NCI-H524 treated with DMSO at 0.1 percent for 48 hours (cell line): ENCODE measurements at places on chromosomes 5 and 9.
A peak's percentile ranks its signal among the peaks of the same experiment; 100 is the strongest.

- DNase-seq = no peak
Measured at GRCh38 chr9:96232539-96233241, 69.3 kb downstream of the HSD17B3 start.

GRCh38 chr9:107488375-107489143, 1.0 kb downstream of the KLF4 start:
- DNase-seq = peak; percentile 7

GRCh38 chr9:132742821-132743311, 72.6 kb downstream of the GTF3C4 start:
- DNase-seq = no peak

- DNase-seq = no peak
Measured at GRCh38 chr9:114733816-114734215, 51.8 kb upstream of the TEX48 start.

DNA sequence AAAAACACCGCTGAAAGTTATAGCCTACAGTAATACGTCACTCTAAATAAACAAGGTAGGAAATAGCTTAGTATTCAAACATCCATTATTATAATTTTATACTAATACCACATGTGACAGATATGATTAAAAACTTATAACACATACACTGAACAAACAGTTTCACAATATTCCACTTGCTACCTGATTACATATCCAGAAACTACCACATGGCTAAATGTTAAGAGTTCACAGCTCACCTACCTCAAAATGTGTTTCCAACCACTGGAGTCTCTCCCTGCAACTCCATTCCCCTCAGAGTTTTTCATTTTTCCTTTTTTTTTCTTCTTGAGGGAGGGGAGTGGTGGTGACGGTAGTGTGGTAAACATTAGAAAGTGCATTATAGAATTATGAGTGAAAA, 12.1 kb downstream of the RICTOR start:
- DNase-seq = no peak

DNA sequence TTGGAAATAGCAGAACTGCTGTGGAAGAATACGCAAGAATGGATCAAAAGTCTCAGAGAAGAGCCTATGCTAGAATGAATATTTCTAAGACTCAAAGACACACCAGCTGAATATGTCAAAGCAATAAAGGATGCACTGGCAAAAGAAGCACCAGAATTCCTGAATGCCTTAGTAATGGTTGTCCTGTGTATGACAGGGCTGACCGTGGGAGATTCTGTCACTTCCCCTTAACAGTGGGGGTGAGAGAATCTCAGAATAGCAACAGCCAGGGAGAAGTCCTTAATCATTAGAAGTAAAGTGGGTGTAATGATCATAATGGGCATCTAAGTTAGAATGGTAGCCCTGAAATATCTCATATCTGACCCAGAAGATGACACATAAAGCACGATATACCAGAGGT, 14.6 kb upstream of the PRR16 start:
- DNase-seq = no peak

DNA sequence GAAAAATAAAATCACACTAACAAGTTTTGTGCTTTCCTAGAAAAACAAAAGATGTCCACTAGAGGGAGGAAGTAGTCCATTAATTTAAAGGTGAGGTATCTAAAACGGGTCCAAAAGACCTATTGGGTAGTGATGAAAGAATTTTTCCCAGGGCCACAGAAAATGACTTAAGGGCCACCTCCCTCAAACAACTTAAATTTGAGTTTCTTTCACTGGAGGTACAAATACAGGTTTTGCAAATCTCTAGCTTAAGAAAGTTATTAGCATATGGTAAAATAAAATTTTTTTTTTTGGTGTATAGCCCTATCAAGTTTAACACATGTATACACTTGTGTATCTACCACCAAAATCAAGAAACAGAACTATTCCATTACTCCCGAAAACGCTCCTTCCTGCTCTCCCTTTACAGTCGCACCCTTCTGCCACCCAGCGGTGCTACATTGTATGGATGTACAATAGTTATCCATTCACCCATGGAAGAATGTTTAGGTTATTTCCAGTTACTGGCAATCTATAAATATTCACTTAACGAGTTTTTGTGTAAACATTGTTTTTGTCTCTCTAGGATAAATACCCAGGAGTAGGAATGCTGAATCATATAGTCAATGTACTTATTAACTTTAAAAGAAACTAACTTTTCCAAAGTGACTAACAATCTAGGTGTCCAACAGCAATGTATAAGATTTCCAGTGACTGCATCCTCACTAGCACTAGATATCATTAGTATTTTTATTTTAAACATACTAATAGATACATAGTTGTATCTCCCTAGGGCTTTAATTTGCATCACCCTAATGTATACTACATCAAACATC, 21.9 kb downstream of the DEPDC1B start:
- DNase-seq = no peak

- peak; percentile 6 for DNase-seq
Measured at GRCh38 chr5:3310541-3311261, 284.9 kb upstream of the IRX1 start.

- no peak for DNase-seq
Measured at GRCh38 chr5:71719063-71719964, at the start of gene CARTPT. TSS of gene CARTPT (plus strand) at chr5:71719275. CDS start at chr5:71719294, 19 bp downstream.
